ENCODE measurements at places on chromosomes 12 and 14.
A peak's percentile ranks its signal among the peaks of the same experiment; 100 is the strongest.

GRCh38 chr12:122155705-122156104, 18.3 kb downstream of the IL31 start:
- no peak for DNase-seq

DNA sequence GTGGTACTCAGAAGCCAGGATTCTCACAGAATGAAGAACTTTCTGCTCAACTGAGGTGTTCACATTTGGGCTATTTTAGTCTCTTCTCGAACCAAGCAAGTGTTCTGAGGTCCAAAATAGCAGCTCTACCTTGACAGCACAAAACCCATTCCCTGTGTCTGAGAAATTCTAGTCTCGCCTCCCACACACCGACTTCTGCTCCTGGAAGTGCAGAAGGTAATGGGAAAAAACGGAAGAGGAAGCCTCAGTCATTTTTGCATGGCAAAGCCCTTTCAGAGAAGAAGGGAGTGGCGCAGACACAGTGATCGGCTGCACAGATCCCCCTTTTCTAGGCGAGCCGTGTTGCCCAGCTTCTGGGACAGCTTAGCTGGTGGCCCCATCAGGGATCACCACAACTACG, 31.2 kb upstream of the VPS33A start:
- DNase-seq = no peak

DNA sequence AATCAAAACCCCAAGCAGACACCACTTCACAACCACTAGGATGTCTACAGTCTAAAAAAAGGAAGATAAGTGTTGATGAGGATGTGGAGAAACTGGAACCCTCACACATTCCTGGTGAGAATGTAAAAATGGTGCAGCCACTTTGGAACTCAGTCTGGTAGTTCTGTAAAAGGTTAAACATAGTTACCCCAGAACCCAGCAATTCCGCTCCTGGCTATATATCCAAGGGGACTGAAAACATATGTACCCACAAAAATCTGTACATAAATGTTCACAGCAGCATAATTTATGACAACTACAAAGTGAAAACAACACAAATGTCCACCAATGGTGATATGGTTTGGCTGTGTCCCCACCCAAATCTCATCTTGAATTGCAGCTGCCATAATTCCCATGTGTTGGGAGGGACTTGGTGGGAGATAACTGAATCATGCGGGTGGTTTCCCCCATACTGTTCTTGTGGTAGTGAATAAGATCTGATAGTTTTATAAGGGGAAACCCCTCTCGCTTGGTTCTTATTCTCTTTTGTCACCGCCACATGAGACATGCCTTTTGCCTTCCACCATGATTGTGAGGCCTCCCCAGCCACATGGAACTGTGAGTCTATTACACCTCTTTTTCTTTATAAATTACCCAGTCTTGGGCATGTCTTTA, 46.8 kb downstream of the PRKAB1 start:
- no peak for DNase-seq

GRCh38 chr12:92360543-92360942, 214.9 kb upstream of the BTG1 start:
- no peak for DNase-seq

- DNase-seq = no peak
Measured at GRCh38 chr12:26489908-26490307, 294.5 kb downstream of the SSPN start.

- no peak for DNase-seq
Measured at GRCh38 chr12:53044896-53045695, 4.8 kb upstream of the TNS2 start.

GRCh38 chr12:47742253-47742825, 16.3 kb downstream of the RAPGEF3 start:
- DNase-seq = peak; percentile 66

DNA sequence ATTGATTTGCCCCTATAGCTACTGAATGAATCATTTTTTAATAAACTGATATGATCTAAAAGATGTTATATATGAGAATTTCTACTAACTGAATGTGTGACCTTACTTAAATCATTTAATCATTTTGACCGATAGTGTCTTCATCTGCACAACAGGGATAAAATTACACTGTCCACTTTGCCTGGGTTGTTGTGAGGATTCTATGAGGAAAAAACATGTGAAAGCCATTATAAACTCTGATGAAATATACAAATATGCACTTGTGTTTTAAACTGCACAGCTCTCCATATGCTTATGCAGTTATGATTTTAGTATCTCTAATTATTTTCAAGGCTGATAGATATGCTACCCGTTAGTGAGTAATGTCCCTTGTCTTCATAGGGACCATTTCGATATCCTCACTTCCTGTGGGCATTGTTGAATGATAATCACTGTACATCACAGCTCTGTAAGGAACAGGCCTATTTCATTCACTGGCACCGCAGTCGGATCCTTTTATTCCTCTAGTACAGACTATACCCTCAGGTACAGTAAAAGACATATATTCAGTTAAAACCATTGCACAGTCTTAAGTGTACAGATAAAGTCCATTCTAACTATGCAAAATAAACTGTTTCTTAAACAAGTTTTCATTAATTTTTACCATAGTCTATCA, 88.7 kb upstream of the RAP1B start:
- DNase-seq = no peak

Measured in effector CD4-positive, alpha-beta T cell (primary cell).